ENCODE measurements at places on chromosomes 12 and 14. TPM values are rescaled to one million over a fixed set of nuclear protein-coding genes. Genes with fewer than 3 reads are reported as not detected.

Gene EMC9
- total RNA-seq: 40.0 TPM

Gene SLC22A17
- total RNA-seq: 4.8 TPM

Gene ACADS
- total RNA-seq: 16.6 TPM

Gene GUCY2C
- total RNA-seq: not detected

Gene ERO1A
- total RNA-seq: 138 TPM

Gene TAC3
- total RNA-seq: not detected

Gene CPNE6
- total RNA-seq: not detected

Gene C1QL4
- not detected for total RNA-seq

Gene STYK1
- total RNA-seq: not detected

Gene LRRK2
- total RNA-seq: not detected

DNA sequence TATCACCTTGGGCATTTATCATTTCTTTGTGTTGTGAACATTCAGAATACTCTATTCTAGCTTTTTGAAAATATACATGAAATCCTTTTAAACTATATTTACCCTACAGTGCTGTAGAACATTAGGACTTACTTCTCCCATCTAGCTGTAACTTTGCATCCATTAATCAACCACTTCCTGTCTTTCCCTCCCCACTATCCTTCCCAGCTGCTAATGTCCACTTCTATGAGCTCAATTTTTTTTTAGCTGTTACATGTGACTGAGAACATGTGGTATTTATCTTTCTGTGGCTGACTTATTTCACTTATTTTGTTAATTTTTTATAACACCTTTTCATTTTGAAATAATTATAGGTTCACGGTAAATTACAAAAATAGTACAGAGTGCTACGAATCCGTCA, 136.0 kb downstream of the LMNTD1 start:
- H3K27ac ChIP-seq: no peak overlapping the region
- no peak for DNase-seq
- H3K27me3 ChIP-seq: no peaks in the 10 kb centered on the region
- H3K36me3 ChIP-seq: no peaks in the 10 kb centered on the region
- H3K4me1 ChIP-seq: no peaks in the 10 kb centered on the region
- H3K4me3 ChIP-seq: no peak overlapping the region

DNA sequence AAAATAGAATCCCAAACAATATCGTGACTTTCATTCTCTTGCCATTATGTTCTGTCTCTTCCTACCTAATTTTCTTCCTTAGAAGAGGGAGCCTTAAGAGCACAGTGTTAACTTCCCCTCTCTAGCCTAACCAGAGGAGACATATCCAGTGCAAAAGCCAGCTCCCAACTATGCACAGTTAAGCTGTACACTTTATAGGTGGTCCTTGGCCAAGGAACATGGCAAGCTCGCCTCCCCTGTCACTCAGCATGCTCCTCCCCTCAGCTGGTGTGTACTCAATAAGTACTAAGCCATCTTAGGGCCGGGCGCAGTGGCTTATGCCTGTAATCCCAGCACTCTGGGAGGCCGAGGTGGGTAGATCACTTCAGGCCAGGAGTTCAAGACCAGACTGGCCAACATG, 255.1 kb upstream of the TMPO start:
- no peak overlapping the region for H3K4me3 ChIP-seq
- DNase-seq: no peak
- H3K36me3 ChIP-seq: no peaks in the 10 kb centered on the region
- no peaks in the 10 kb centered on the region for H3K4me1 ChIP-seq

GRCh38 chr14:89187501-89187900, 229.5 kb downstream of the FOXN3 start:
- DNase-seq: no peak
- no peak overlapping the region for H3K4me3 ChIP-seq

DNA sequence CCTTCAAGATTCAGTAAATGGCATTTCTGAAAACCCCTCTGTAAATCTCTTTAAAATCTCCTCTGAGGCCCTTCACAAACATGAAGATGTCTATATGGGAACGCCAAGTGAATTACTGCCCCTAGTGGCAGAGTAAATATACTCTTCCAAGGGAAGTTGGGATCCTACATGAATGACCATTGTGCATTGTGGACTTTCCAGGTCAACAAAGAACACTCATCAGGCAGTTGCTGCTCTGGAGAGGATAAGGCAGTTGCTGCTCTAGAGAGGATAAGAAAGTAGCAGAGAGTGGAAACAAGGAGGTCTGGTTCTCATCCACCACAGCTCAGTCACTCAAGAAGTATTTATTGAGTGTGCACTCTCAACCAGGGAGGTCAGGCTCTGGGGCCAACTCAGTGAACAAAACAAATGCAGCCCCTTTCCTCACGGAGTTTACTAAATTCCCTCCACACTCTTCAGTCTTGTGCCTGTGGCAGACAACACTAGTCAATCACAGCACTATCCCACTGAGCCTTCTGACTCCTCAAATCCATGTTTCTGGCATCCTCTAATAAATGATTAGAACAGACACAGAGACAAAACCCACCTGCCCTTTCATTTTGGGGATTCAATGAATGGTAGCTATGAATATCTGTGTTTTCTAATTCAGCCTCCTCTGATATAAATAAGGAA, 52.9 kb downstream of the SVOP start:
- DNase-seq: no peak
- no peaks in the 10 kb centered on the region for H3K4me1 ChIP-seq
- H3K4me3 ChIP-seq: no peak overlapping the region
- H3K27ac ChIP-seq: no peak overlapping the region
- peaks cover 5% of the 10 kb centered on the region for H3K27me3 ChIP-seq

DNA sequence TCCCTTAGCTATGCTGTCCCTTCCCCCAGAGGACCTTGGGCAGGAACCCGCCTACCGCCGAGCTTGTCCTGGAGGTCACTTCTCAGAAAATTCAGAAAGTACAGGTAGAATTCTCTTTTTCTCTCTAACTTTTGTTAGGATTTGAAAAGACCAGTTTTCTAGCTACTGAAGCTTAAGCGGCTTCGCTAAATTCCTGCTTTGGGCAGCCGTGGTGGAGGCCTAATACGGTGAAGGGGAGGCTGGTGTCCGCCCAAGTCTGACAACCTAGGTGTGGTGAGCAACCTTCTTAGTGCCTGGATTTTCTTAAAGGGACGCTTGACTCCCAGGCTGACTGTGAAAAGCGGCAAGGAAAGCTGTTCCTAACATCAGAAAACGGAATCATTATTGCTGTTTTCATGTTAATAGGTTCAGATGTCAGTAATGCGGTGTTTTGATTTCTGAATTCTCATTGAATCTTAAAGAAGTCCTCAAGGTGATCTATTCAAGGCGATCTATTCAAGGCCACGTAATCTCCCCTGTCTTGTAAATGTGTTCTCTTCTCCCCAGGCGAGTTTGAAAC, 835 bp downstream of the FGD4 start:
- peak overlapping the region; percentile 41 for H3K4me3 ChIP-seq
- DNase-seq: no peak
- H3K27me3 ChIP-seq: peaks cover 23% of the 10 kb centered on the region
- H3K27ac ChIP-seq: no peak overlapping the region

DNA sequence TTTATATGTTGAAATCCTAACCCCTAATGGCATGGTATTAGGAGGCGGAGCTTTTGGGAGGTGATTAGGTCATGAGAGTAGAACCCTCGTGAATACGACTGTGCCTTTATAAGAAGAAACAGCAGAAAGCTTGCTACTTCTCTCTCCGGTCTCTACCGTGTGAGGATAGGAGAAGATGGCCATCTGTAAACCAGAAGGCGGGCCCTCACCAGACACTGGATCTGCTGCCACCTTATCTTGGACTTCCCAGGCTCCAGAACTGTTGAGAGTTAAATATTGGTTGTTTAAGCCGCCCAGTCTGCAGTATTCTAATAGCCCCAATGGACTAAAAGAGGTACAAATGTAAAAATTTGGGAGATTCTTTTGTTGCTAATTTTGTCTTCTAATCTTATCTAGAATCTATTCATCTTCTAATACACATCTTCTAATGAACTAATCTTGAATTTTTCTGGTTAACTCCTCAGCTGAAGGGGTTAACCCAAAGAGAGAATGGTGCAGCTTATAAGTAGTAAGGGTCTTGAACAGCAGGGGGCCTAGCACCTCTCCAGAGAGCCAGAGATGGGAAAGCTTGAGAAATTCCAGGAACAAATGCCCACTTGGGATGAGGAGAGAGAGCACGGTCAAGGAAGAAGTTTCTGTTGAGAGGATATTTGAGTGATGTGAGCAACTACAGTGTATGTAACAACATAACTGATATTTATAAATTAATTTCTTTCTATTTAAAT, 264.0 kb upstream of the GRIP1 start:
- H3K4me3 ChIP-seq: no peak overlapping the region
- no peak overlapping the region for H3K27ac ChIP-seq
- H3K4me1 ChIP-seq: peaks cover 19% of the 10 kb centered on the region
- peaks cover 2% of the 10 kb centered on the region for H3K27me3 ChIP-seq
- H3K36me3 ChIP-seq: no peaks in the 10 kb centered on the region
- DNase-seq: no peak

DNA sequence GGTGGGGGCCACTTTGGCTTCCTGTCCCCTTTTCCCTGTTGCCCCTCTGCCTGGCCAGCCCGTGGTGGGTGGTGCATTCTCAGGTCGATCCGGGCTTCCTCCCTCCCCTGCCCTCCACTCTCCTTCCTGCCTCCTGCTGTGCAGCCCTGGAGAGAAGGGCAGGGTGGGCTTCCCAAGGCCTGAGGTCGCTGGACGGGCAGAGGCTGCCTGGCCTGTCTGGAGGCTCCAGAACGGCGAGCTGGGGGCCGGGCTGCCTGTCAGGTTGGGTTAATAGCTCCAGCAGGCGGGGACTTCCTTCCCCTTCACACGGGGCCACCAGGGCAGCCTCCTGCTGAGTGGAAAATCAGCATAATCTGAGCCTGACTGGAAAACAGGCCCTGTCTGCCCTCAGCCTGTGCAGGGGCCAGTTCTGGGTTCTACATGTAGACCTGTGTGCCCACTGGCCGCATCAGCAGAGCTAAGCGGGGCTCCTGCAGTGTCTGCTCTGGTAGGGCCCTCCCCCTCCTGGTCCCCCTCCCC, 11.3 kb downstream of the KIF26A start:
- H3K4me3 ChIP-seq: no peak overlapping the region
- H3K27me3 ChIP-seq: peaks cover 3% of the 10 kb centered on the region
- H3K4me1 ChIP-seq: no peaks in the 10 kb centered on the region
- H3K36me3 ChIP-seq: no peaks in the 10 kb centered on the region
- peak; percentile 49 for DNase-seq

- peaks cover 10% of the 10 kb centered on the region for H3K27me3 ChIP-seq
- no peaks in the 10 kb centered on the region for H3K4me1 ChIP-seq
- no peak for DNase-seq
- H3K27ac ChIP-seq: no peak overlapping the region
- no peaks in the 10 kb centered on the region for H3K36me3 ChIP-seq
- no peak overlapping the region for H3K4me3 ChIP-seq
These were observed 77.8 kb upstream of the MYL2 start for GRCh38 chr12:110998165-110998564.

GRCh38 chr14:105935384-105935783, 409.0 kb downstream of the TMEM121 start:
- H3K4me3 ChIP-seq: no peak overlapping the region
- H3K36me3 ChIP-seq: peaks cover 5% of the 10 kb centered on the region
- DNase-seq: no peak
- peaks cover 25% of the 10 kb centered on the region for H3K27me3 ChIP-seq

- H3K36me3 ChIP-seq: no peaks in the 10 kb centered on the region
- no peaks in the 10 kb centered on the region for H3K27me3 ChIP-seq
- no peaks in the 10 kb centered on the region for H3K4me1 ChIP-seq
- no peak for DNase-seq
- H3K27ac ChIP-seq: no peak overlapping the region
These were observed 196 bp upstream of the MYH6 start for GRCh38 chr14:23408307-23408630.

DNA sequence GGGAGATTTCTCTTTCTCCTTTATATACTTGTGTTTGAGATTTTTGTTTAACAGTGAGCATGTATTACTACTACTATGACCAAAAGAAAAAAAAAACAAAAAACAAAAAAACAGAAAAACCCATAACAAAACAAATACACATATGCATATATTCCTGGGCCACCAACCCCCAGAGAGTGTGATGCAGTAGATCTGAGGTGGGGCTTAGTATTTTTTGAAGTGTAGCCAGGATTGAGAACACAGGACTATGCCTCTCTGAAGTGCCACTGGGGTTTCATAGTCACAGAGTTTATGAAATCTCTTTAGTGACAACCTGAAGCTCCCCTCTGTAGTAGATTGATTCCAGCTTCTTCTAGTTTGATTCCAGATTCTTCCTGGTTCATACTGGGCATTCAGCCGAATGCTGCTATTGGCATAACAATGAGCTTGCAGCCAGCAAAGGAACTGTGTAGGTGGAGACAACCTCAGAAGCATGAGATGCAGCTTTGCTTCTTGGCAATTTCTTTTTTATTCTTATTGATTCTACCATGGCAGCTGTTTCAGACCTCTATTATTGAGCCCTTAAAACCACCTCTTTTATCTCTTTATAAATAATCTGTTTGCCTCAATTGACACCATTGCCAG, 15.5 kb upstream of the ANO4 start:
- H3K4me3 ChIP-seq: no peak overlapping the region
- H3K27me3 ChIP-seq: peaks cover 2% of the 10 kb centered on the region
- H3K4me1 ChIP-seq: no peaks in the 10 kb centered on the region
- H3K27ac ChIP-seq: no peak overlapping the region
- no peak for DNase-seq

DNA sequence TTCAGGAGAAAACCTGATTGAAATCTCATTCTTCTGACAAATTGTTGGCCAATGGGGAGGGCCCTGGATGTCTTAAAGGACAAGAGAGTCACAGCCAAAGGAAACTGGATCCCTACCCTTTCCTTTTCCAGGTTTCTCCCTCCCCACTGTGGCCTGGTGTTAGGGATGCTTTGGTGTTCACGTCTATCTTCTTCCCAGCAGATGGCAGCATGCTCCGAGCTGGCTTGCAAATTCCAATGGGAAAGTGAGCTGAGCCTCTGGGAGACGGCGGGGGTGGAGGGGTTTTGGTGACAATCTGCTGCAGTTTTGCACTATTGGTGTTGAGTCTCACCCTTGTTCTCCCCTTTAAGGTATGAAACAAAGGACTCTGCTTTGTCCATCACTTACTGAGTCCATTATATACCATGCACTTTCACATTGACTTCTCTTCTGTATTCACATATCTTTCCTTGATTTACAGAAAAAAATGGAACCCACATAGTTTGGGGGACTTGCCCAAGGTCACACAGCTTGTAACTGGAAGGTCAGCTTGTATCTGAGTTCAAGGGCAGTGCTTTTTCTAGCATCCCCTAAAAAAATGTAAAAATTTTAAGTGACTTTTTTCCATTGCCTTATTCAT, 39.3 kb downstream of the CCDC177 start:
- no peak overlapping the region for H3K27ac ChIP-seq
- peaks cover 11% of the 10 kb centered on the region for H3K27me3 ChIP-seq
- no peaks in the 10 kb centered on the region for H3K36me3 ChIP-seq
- H3K4me3 ChIP-seq: no peak overlapping the region
- no peaks in the 10 kb centered on the region for H3K4me1 ChIP-seq
- DNase-seq: no peak

All from activated CD4-positive, alpha-beta memory T cell treated with anti-CD3 and anti-CD28 coated beads for 36 hours (primary cell).